HL-60 (cell line): ENCODE measurements at places on chromosomes 5 and 9.

DNA sequence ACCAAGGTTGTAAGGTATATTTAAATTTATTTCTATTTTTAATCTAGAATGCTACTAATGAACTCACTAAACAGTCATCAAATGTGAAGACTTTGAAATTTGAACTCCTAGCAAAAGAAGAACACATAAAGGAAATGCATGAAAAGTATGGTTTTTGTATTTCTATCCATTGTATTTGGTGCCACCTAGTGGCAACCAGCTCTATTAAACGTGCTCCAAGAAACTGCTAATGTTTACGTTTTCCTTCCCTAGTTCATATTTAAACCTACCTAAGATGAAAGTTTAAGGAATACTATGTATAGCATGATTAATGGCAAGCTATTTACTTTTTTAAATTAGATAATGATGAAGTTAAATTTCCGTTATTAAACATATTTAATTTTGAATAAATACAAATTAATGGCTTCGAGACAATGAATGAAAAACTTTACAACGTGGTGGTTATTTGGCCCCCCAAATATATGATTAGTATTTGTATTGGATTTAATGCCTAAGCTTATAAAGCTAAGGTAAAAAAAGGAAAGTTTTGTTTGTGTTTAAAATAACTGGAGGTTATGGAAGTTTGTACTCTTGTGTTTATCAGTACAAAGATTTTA is 115.9 kb upstream of the SH3GL2 start:
- peak; percentile 4 for DNase-seq

DNA sequence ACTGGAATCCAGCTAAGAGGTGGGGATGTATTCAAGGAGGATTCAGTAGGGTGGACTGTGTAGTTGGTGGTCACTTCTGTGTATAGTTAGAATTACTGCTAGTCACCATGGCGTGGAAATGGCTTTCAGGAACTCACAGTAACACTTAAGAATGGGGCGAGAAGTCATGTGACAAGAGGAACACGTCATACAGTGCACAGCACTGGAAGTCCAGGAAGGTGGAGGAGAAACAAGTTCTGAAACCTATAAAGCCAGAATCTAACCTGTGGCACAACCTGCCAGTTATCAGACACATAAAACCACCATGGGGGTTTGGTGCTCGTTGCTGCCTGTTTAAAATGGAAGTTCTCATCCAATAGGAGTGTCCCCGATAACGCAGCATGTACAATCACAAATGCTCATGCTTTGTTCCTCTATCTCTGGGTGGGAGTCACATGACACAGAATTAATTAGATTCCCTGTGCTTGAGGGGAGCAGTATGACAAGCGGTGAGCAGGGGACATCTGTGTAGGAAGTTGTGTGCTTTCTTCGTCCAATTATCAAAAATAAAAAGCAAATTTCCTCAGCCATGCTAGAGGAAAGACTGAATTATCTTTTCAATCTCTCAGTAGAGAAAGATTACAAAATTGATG is 193.0 kb downstream of the SPOCK1 start:
- no peak for DNase-seq

- DNase-seq: no peak
Measured at GRCh38 chr9:84600739-84601138, 68.8 kb upstream of the NTRK2 start.

DNA sequence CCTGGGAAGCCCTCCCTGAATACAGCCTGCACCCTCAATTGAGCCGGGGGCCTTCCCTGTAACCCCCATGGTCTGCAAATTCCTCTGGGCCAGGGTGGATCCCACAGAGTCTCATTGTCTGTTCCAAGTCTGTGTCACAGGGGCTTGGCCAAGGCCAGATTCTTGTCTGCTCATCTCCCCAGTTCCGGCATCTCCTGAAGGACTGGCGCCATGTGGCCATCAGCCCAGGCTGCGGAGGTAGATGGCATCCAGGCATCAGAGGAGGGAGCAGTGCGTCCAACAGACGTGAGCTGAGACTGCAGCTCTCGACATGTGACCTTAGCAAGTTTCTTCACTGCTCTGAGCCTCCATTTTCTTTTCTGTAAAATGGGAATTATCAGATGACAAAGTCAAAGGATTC is 37.3 kb upstream of the RPL26L1 start:
- no peak for DNase-seq

- peak; percentile 1 for DNase-seq
Measured at GRCh38 chr5:69105996-69106906, 12.4 kb downstream of the SLC30A5 start.

DNA sequence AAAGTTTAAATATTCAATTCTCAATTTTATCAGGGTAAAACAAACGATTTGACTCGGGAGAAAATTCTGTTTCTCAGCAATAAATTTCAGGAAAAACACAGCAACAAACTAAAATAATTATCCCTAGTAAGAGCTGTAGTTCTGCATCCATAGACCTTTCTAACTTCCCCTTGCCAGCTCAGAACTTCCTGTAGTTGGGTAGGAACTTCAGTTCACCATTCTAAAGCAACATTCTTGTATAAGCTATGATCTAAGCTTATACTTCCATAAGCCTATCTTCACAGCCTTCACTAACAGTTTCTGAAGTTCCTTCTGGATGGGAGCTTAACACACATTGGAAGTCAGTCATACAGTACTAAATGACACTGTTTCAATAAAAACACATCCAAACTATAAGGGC is 96.6 kb downstream of the UBAP2 start:
- DNase-seq: no peak

DNA sequence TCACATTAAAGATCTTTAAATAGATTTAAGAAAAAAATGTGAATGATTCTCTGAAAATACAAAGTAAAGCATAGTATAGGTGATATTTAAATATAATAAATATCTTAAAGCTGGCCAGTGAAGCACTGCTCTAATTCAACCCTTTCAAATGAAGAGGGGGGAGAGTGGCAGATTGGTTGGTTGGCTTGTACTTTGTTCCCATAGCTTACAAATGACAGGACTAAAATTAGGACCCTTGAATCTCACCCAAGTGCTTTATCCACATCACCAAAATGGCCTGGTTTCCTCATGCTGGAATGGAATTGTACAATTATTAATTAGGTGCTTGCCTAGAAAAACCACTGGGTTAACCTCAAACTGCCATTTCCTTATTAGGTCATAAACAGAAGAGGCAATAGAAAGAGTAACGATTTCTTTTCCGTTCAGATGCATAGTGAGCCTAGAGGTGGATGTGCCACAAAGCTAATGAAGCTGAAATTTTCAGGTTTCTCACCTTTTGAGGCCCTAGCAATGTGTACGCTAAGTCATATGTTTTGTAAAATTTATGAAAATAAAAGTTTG is 354.5 kb upstream of the CDH6 start:
- DNase-seq: no peak

DNA sequence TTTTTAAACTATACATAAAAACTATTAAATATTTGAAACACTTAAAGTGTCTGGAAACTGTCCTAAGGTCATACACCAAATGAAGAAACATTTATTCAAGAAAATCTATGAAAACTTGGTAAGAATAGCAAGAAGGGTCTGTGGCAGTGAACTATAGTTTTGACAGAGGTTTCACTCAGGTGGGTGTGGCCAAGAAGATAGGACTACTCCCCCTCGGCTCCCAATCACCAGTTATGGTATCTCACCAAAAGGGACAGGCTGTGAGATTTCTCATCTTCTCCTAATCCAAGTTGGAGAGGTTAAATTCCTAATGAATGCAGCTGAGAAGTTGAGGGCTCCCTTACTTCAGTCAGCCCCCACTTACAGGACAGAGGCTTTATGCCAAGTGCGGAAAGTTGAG is 2.9 kb downstream of the ARSK start:
- no peak for DNase-seq

DNA sequence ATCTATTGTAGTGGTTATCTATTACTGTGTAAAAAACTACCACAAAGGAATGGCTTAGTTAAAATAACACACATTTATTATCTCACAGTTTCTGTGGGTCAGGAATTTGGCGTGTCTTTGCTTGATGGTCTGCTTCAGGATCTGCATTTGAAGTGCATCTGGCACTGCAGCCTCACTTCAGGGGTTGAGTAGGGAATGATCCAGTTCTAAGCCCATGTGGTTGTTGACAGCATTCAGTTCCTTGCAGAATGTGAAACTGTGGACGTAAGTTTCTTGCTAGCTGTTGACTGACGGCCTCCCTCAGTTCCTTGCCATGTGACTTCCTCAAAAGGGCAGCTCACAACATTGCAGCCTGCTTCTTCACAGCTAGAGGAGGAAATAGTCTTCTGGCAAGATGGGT is 2.1 kb upstream of the OGN start:
- DNase-seq: peak; percentile 3

- DNase-seq: no peak
Measured at GRCh38 chr5:626850-627249, 14.7 kb downstream of the CEP72 start.

DNA sequence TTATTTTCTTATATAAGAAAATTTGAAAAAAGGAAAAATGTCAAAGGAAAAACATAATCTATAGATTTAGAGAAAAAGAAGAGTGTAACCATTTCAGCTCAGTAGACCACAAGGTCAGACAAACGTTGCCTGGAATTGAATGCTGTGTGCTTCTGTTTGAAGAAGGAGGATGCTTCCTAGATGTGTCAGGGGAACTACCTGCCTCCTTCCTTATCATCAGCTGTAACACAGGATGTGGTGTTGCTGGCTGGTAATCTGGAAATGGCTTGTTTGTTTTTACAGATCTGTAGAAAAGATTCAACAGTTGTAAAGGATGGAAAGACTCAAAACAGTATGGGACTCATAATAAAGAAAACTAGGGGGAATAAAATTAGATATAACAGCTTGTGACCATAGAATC is 160.7 kb upstream of the MEF2C start:
- no peak for DNase-seq

DNA sequence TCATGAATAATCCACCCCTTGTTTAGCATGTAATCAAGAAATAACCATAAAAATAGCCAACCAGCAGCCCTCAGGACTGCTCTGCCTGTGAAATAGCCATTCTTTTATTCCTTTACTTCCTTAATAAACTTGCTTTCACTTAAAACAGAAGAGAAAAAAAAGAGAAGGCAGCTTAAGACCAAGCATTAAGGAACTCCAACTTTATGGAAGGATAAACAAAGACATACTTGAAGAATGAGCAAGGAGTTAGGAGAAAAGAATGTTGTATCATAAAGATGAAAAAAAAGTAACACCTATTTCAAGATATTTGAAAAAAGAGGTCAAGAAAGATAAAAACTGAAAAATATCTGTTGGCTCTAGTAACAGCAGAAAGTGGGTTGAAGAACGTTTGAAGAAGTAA is 107.6 kb downstream of the RNF180 start:
- DNase-seq: no peak

GRCh38 chr5:5424736-5425135 is 2.3 kb downstream of the ICE1 start:
- no peak for DNase-seq

- DNase-seq: peak; percentile 68
Measured at GRCh38 chr9:77456829-77457437, 191.2 kb downstream of the GNA14 start.

DNA sequence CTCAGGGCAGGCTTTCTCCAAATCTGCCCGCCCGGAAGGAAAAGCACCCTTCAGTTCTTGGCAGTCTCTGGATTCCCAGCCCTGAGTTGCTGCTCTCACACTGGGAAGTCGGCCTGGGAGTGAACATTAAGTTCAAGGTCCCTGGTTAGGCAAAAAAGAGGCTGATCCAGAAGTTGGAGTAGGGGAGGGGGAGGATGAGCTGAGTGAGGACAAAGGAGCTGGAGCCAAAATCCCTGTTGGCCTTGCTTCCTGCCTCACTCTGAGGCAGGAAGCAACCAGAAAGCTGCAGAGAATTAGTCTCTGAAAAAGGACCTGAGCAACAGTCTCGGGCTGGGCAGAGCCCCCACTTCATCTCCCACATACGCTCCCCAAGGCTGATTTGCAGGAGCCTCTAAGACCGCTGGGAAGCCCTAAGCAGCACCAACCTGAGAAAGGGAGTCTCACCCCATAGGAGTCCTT is 15.0 kb upstream of the RPS14 start:
- no peak for DNase-seq

DNA sequence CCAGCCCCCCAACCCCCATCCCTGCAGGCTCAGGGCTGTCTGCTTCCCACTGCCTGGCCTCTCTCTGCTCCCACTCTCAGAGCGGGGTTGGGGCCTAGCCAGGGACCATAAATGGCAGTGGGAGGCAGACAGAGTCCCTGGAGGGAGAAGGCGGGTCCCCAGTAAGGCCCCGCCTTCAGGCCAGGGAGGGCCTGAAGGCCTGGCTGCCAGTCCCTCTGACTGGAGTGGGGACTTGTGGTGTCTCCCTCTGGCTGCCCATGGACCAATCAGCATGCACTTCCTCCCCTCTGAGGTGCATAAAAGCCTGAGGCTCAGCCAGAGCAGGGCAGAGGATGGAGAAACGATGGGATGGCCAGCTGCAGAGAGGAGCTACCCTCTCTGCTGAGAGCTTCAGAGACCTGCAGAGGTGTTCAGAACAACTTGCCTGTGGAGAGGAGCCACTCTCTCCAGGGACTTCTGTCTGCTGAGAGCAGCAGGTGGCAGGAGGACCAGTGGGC is 2.7 kb upstream of the BTNL9 start:
- DNase-seq: no peak

DNA sequence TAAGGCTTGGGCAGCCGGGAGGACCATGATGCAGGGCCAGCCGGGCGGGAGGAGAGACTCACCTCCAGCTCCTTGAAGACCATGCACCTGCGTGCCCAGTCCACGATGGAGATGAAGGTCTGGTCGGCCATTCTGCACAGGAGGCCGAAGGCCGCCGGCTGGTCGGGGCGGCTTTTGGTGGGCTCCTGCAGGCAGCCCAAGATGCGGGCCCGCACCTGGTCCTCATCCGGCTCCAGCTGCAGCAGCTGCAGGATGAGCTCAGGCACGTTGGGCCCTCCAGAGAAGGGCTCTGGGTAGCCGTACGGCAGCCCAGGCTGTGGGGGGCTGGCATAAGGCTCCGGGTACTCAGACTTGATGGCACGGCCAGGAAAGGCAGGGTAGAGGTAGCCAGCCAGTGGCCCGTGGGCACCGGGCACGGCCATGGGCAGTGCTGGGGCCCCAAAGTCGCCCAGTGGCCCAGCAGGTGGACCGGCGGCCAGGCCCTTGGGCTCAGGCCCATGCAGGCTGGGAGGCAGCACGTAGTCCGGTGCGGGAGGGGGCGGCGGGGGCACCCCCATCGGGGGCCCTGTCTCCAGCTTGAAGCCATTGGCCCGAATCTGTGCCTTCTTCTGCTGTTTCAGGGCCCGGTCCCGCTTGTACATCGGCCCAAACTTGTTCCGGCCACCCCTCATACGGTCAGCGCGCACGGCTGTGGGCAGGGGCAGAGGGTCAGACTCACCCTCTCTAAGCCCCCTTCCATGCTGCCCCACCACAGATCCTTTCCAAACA is 7.0 kb downstream of the NR5A1 start:
- no peak for DNase-seq

- DNase-seq: no peak
Measured at GRCh38 chr9:19511694-19512093, 102.9 kb downstream of the ACER2 start.

DNA sequence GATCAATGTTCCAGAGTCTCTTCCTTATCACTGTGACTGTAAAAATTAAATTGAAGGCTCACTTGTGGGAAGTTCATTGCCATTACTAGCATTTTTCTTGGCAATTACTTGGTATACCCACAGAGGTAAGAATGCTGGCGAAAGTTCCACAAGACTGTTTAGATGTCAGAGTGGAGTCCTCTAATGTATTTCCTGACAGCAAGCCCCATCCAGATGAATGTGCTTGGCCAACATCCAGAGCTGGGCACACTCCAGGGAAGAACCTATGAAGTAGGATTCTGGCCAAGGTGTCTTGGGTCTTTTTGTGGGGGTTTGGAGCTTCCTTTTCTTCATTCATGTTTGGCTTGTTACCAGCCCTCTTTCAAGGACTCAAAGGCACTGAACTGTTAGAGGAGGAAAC is 473.6 kb downstream of the DMAC1 start:
- no peak for DNase-seq
